ENCODE measurements at places on chromosomes 3 and 15.
A peak's percentile ranks its signal among the peaks of the same experiment; 100 is the strongest.

DNA sequence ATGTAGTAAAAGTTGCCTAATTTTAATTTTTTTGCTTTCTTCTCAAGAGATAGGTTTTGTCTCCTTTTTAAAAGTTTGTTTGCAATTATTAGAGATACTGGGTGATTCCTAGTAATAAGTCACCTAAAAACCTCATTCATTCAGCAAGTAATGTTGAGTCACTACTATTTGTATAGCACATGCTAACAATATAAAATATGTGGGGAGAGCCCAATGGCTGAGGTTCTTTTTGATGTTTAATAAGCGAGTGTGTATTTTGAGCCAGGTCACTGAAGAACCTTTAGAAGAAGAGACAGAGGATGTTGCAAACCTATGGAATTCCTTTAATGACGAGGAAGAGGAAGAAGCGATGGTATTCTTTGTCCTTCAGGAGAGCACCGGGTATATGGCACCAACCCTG, 123.7 kb upstream of the CHRM5 start:
- DNase-seq = no peak

GRCh38 chr3:118754406-118755252, 280.0 kb downstream of the IGSF11 start:
- DNase-seq = no peak

DNA sequence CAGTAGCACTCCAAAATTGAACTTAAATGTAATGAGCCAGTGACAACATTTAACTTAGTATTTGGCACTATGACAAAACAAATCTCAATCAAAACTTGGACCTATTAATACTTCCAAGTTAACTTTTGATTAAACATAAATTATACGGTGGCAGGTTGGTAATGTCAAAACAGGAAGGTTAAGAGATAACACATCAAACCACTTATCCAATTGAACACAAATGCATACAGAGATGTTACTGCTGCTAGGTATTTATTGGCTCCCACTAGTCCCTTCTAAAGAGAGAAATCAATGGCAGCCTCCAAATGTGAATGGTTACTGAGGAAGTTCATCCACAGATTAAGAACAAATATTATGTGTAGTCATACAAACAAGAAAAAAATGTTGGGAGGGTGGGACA, 1.8 kb downstream of the GSK3B start:
- peak; percentile 14 for DNase-seq

- DNase-seq = no peak
Measured at GRCh38 chr3:8816106-8816505, 46.7 kb upstream of the OXTR start.

DNA sequence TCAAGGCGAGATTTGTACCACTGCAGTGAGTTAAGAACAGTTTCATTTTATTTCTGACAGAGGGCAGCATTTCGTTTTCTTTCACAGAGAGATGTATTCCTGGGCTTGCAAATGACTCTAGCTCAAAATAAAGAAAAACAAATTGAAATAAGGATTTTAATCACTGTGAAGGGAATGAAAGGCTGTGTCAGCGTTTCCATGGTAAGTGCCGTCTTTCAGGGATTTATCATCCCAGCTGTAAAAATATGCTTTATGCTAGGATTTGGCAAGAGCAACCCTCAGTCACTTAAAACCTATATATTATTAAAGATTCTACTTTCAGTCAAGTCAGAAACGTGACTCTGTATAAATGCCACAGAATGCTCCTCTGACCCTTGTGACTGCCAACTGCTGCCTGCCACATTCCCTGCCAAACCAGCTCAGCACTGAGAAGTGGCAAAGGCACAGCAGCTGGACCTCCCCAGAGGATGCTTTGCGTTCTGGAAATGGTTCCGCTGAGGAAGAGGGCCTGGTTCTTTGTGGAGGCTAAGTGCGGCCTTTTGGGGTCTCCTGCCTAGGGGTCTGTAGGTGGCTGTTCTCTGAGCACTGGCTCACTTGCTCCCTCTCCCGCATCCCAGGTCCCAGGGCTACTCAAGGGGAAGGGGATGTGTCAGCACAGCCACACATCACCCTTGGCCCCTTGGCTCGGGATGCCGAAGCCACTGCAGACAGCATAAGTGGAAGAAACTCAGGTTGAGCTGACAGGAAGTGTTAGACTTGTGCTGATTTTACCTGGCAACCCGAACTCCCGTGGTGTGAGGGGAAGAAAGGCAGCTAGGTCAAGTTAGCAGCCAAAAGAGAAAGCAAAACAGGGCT, 56.6 kb upstream of the POMGNT2 start:
- DNase-seq = peak; percentile 62

GRCh38 chr3:75395580-75396315, 268.4 kb upstream of the FRG2C start:
- DNase-seq = no peak

DNA sequence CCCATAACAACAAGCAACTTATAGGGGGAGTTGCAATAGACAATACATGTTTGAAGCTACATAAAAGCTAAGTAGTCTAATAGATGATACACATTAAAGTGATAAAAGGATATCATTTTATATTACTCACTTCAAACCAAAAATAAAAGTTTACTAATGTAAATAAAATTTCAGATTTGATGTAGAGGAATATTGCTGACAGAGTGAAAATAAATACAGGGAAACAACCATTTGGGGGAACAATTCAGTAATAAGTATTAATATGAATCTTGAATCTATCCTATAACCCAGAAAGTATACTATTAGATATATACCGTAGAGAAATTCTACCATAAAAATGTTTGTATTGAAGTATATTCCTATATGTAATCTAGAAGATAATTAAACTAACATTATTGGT, 1248.9 kb upstream of the EPHA6 start:
- DNase-seq = no peak

DNA sequence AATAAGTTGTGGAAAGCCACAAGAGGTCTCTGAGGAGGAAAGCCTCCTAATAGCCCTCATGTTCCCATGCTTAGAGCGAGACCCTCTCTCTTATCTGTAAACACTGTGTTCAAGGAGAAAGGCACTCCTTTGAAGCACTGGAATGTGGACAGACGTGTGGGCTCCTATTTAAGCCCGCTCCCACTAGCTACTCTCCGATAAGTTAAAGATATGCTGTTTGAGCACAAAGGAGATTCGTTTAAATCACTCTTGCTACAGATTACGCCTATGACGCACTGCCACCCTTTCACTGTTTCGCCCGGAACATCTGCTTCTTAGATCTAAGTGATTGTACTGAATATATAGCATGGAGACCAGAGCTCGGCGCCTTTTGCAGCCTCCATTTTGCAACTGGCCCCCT, 57.8 kb upstream of the FAM3D start:
- DNase-seq = no peak

- DNase-seq = no peak
Measured at GRCh38 chr15:49904296-49904695, 214.7 kb downstream of the ATP8B4 start.

All from KBM-7 (cell line).